ENCODE measurements at places on chromosomes 6 and 20.

GRCh38 chr20:63602321-63602720 lies 24.6 kb downstream of the GMEB2 start:
- no peak for DNase-seq

GRCh38 chr6:81237226-81237625 lies 515.3 kb downstream of the TENT5A start:
- DNase-seq: no peak

DNA sequence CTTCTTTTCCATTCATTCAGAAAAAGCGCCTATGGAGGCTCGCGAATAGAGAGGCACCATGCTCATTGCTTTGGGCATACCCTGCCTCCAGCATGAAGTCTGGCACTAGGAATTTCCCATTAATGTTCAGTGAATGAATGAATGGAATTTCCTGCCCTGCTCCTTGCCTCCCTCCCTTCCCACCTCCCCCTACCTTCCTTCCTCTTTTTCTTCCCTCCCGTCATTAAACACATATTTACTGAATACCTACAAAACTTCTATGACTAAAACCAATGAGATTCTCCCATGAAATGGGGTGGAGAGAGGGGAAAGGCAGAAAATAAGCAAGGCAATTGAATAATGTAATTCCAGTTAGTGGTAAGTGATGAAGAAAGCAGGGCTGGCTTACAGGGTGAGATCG lies 213.8 kb upstream of the AGPAT4 start:
- DNase-seq: no peak

DNA sequence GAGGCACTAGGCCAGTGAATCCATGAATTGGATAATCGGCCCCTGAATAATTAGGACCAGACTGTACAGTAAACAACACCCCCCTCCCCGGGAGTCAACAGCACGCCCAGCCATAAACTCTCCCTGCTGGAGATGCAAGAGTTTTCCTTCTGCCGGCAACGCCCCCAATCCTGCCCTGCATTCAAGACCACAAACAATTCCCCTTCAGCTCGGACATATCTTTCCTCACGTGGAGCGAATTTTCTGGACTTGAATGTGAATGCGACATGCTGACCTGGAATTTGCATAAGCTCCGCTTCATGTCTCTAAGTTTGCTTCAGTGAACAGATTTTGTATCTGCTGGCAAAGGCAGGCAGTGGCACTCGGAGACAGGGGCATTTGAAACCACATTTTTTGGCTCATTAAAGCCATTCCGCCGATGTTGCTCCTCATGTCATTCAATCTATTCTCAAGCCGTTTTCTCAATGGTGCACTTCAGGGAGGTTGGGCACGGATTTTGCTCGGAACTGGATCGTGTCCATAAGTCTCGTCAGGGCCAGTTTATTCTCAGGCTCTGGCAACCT lies 38.0 kb upstream of the GMPR start:
- no peak for DNase-seq

All from stimulated activated CD4-positive, alpha-beta T cell treated with anti-CD3 and anti-CD28 coated beads, TNF-alpha, amount 100 ng/mL, for 1 hour (primary cell).